Non-pigmented ciliary epithelial cell (primary cell): ENCODE measurements at places on chromosomes 12 and 14.
A peak's percentile ranks its signal among the peaks of the same experiment; 100 is the strongest.

GRCh38 chr12:16492820-16493797 is 112.9 kb downstream of the LMO3 start:
- no peak for DNase-seq

DNA sequence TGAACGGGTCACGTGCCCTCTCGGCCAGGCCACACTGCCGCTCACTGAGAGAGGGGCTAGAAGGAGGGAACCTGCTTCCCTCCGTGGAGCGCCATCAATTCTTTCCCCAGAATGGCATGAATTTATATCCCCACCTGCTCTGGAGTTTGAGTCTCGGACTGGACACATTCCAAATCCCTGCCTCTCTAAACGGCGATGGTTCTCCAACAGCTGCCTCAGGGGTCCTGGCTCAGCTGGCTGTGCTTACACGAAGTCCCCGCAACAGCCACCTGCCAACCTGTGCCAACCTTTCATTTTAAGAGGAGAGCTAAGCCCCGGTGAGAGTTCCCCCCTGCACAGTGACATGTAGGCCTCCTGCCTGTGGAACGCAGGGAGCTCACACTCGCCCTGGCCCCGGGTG is 73.2 kb downstream of the RIMBP2 start:
- DNase-seq = no peak

GRCh38 chr12:1439687-1440086 is 154.7 kb downstream of the FBXL14 start:
- DNase-seq = no peak

GRCh38 chr14:89537911-89538310 is 120.9 kb upstream of the FOXN3 start:
- DNase-seq = no peak

DNA sequence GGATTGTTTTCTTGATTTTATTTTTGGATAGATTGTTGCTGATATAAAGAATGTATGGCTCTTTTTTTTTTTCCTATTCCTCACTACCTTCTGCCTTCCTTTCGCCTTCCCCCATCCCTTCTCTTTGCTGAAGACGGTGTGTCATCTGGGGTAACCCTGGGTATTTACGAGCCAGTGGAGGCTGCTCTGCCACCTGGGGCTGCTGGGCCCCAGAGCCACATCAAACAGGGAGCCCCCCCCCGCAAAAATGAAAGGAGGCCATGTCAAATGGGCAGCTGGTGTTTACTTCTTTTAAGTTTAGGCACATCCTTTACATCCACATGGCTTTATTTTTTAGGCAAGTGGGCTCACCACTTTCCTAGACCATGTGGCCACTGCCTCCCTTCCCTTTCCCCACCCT is 25.4 kb downstream of the CHST11 start:
- DNase-seq = no peak

GRCh38 chr12:64522807-64523206 is 70.9 kb downstream of the TBK1 start:
- DNase-seq = no peak

DNA sequence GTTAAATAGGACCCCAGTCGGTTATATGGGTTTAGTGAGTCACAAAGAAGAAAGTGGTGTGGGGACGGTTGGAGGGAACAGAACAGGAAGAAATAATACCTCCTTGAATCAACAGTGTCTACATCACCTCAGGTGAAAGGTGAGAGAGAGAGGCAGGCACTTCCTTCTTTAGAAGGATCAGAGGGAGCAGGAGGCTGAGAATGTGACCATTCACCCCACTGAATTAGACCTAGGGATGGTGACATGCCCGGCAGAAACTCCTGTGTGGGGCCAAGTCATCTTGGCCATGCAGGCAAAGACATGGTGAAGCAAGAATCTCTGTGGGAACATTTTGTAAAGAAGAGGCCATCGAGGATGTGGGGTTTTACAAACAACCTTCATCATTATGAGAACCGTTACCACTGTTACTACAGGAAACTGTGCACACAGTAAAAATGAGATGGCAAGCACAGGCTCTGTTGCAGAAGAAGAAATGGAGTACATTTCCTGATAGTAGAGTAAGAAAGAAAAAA is 1196.9 kb downstream of the VRK1 start:
- no peak for DNase-seq

DNA sequence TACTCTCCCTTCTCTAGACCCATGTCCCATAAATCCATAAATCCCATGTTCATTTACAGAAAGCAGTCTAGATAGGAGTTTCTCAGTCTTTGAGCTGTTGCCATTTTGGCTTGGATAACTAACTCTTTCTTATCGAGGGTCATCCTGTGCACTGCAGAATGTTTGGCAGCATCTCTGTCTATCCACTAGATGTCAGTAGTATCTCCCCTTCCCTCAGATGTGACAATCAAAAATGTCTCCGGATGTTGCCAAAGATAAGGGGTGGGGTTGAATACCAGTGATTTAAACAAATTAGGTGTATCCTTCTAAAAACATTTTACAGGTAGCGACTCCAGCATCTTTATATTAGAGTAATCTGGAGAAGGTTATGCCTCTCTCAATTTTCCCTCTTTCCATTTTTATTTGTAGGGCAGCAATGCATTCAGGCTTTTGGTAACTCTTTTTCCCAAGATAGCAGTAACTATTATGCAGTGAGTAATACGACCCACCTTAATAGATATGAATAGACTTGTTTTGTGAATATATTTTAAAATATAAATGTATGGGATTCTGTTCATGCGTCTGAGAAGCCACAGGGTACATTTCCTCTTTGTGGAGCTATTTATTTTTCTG is 100.7 kb downstream of the LRRK2 start:
- no peak for DNase-seq

GRCh38 chr12:22738945-22739344 is 114.0 kb downstream of the ETNK1 start:
- no peak for DNase-seq

DNA sequence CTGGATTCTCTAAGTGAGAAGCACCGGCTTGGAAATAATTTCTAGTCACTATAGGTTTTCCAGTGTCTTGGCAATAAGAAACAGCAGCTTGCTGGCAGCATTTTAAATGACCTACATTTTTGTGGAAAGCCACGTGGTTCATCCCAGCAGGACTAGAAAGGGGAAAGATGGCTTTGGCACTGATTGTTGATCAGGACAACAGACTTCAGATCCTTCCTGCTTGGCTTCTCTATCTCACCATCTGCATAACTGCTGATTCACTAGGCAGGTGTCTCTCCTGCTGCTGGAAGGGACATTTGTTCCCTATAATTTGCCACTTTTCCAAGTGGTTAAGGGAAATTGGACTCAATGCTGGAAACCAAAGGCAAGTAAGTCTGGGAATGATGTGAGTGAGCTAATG is 131.0 kb downstream of the TTC8 start:
- DNase-seq = no peak

DNA sequence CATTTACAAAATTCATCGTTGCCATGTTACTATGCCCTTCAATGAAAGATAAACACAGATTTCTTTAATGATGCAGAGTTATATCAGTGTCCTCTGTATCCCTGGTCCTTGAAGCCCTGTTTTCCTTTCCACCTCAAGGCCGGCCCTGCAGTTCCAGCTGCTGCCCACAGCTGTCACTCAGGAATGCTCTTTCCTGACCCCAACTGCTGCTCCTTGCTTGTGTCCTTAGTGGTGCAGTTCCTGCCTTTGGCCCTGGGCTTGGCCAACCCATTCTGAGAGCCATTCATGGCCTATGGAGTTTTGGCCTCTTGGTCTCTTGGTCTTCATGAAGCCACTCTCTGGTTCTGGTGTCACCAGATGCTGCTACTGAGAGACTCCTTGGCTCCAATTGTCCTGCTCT is 93.1 kb downstream of the GAS2L3 start:
- no peak for DNase-seq

DNA sequence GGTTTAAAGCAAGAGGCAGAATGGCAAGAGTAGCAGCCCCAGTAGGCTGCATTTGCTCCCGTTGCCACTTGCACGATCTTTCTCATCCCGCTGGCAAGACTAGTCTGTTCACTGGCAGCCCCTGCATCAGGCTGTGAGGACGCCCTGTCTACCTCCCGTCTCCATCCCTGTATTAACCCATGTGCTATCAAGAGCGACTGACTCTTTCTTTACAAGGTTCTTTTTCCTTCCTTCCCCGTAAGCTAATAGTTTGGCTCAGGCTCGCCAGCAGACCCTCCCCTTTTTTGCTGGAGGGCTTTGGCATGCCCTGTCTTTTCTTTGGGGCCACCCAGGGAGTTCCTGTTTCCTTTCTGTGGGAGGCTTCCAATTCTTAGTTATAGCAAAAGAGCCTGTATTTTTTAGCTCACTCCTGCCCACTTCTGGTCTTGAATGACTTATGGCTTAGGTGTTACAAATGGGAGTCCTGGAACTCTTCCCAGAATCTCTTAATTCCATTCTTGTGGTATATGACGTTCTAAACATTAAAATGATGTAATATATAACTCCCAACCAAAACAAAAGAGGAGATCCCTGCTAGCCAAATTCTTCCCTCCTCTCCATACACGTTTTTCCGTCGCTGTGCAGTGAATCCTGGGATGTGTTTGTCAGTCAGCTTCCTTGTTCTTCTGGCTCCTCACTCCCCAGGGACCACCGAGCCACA is 149.0 kb downstream of the PRKCH start:
- DNase-seq = peak; percentile 98

GRCh38 chr14:49851813-49852212 is 775 bp downstream of the NEMF start:
- DNase-seq = no peak

GRCh38 chr12:112936927-112937326 is 1.3 kb upstream of the OAS3 start:
- no peak for DNase-seq

- DNase-seq = peak; percentile 95
Measured at GRCh38 chr12:76183459-76184186, 99.1 kb upstream of the NAP1L1 start.

DNA sequence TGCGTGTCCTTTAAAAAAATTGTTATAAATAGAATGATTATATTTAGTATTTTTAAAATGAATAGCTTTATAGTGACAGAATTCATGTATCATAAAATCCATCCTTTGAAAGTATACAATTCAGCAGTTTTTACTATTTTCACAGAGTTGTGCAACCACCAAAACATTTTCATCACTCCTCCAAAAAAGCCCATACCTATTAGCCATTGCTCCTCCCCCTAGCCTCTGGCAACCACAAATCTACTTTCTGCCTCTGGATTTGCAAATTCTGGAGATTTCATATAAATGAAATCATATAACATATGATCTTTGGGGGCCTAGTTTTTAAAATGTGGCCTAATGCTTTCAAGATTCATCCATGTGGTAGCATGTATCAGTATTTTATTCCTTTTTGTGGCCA is 117.9 kb upstream of the MED13L start:
- no peak for DNase-seq

GRCh38 chr14:106277503-106277902 is 751.1 kb downstream of the TMEM121 start:
- DNase-seq = no peak

GRCh38 chr14:88348546-88348945 is 25.5 kb upstream of the KCNK10 start:
- DNase-seq = no peak

GRCh38 chr14:102235275-102235897 is 69.6 kb downstream of the MOK start:
- peak; percentile 59 for DNase-seq

DNA sequence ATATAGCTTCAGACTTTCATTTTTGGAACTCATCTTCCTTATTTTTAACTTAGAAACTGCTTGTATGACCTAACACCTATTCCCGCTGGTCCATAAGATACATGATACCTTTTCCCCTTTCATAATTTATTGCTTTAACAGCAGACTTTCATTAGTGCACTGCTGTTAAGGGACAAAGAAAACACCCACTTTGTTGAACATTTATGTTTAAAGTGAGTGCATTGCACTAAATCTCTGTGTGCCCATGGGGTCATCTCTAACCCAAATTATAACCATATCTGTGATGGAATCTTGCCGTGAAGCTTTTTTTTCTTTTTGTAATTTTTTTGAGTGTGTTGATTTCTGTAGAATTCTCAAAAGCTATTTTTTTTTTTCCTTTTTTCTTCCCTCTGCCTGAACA is 261.8 kb downstream of the TMTC2 start:
- DNase-seq = no peak

GRCh38 chr12:121219353-121219986 is 9.5 kb downstream of the P2RX4 start:
- no peak for DNase-seq

DNA sequence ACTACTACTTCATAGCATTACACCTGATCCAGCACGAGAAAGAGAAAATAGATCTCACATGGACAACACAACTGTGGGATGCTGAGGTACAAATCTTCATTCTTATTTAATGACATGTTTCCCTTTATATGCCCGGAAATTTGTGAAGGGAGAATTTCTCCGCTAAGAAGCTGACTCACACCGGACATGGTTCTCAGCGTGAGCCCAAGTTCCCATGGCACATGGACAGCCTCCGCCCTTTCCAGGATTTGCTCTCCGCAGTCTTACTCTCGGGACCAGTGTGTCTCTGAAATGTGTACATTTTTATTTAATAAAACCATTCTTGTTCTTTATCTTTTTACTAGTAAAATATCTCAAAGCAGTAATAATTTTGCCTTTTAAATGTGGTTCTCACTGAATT is 1154.8 kb downstream of the TMEM121 start:
- no peak for DNase-seq

DNA sequence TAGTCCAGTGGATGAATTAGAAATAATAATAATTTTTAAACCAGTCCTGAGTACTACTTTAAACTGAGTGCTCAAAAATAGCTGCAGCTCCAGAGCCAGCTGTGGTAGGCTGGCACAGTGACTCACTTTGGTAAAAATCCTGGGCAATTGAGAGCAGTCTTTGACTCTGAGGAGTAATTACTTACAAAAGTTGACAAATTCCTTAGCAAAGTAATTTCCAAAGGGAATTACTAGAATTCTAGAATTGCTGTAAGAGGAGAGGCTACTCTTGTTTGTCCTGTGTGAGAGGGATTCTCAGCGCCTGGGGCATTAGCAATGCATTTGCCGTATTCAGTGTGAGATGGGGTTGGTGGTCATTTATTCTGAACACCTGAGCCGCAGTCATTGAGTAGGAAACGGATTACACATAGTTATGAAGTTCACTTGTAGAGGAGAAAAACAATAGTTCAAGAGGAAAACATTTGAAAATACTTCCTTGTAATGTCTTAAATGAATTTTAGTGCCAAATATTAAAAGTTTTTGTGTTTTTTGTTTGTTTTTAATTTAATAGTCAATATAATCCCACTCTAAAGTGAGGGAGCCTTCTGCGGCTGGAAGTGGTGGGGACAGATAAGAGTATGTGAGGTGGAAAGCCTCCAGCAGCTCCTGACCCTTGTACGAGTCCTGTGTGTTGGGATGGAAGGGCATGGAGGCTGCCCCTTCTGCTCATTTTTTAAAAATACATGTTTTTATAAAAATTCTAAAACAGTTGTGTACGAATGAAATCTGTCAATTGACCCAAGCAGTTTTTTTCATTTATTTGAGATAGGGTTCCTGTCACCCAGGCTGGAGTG is 41.9 kb downstream of the EID3 start:
- no peak for DNase-seq

GRCh38 chr12:3607039-3607720 is 116.2 kb downstream of the PRMT8 start:
- DNase-seq = no peak

- DNase-seq = no peak
Measured at GRCh38 chr12:23290627-23291330, 658.7 kb downstream of the SOX5 start.

GRCh38 chr12:106025129-106025528 is 113.6 kb downstream of the NUAK1 start:
- DNase-seq = no peak

- DNase-seq = no peak
Measured at GRCh38 chr12:27193854-27194544, 50.1 kb upstream of the STK38L start.
